Posterior vena cava (tissue), 2 donors: ENCODE measurements at places on chromosomes 3 and 15. TPM values are rescaled to one million over a fixed set of nuclear protein-coding genes. Genes with fewer than 3 reads are reported as not detected.

Gene VIPR1
- total RNA-seq: 2.2 TPM

Gene NEK11
- 8.2 TPM for total RNA-seq

Gene TAGLN3
- not detected for total RNA-seq

Gene IGSF11
- 0.57 TPM for total RNA-seq

Gene POPDC2
- total RNA-seq: 8.5 TPM

Gene CLDN1
- 1.1 TPM for total RNA-seq

Gene FBXW12
- total RNA-seq: not detected

Gene RETNLB
- not detected for total RNA-seq

Gene GUCA1C
- not detected for total RNA-seq

Gene GBE1
- 39.3 TPM for total RNA-seq

Gene ADCY5
- 42.6 TPM for total RNA-seq

Gene KBTBD13
- 0.37 TPM for total RNA-seq

Gene PGBD4
- total RNA-seq: 1.4 TPM

Gene GLDN
- total RNA-seq: 8.1 TPM

Gene GPR62
- total RNA-seq: not detected

Gene EPHA3
- 28.6 TPM for total RNA-seq

Gene IQCF5
- not detected for total RNA-seq

Gene VGLL3
- total RNA-seq: 151 TPM

Gene MESP2
- 0.32 TPM for total RNA-seq

Gene SCN11A
- total RNA-seq: 0.29 TPM

Gene ALS2CL
- 12.1 TPM for total RNA-seq

DNA sequence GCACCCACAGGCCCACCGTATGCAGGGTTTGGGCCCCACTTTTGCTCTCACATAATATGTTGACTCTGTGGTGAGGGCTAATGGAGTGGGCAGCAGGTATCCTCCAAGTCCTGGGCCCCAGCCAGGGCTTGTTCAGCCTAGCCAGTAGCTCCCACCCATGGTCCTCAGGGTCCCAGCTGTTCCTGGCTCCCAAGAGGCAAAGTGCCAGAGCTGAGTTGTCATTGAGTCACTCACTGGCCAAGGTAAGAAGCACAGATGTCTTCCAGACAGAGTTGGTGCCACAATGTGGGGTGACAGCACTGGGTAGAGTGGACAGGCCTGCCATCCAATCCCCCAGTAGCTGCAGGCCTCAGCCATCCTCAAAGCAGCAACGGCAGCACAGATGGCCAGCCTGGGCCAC is 4.3 kb downstream of the SHF start:
- peak; percentile 58 for DNase-seq

- no peak for DNase-seq
These were observed 54.8 kb upstream of the ATP2C1 start for GRCh38 chr3:130838898-130839600.

GRCh38 chr3:152760591-152760990 is 74.3 kb upstream of the P2RY1 start:
- no peak for DNase-seq

GRCh38 chr3:184724699-184725098 is 12.8 kb upstream of the MAGEF1 start:
- DNase-seq: no peak

DNA sequence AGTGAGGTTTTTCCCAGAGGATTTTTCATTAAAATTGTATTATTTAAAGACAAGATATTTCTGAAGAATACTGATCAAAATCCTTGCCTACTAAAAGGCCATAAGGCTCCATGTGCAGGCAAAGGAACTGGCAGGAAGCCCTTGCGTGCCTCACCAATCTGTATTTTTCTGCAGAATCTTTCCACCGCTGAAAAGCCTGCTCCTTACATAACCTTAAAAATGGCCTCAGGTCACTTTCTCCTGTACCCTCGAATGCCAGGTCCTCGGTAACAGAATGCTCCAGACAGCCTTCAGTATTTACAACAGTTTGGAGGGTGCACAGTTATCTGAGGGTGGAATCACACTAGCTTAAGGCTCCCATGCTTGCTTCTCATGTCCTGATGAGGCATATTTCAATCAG is 3.2 kb downstream of the MORC1 start:
- no peak for DNase-seq

- DNase-seq: no peak
These were observed 8.8 kb upstream of the A4GNT start for GRCh38 chr3:138140940-138141339.

GRCh38 chr3:9623148-9623547 is 26.2 kb upstream of the MTMR14 start:
- no peak for DNase-seq

- no peak for DNase-seq
These were observed 231.6 kb downstream of the SOX2 start for GRCh38 chr3:181943285-181943684.

GRCh38 chr3:112767177-112767576 is 79.5 kb downstream of the CD200R1L start:
- DNase-seq: no peak

- no peak for DNase-seq
These were observed 70.3 kb downstream of the CCNL1 start for GRCh38 chr3:157089455-157090221.

GRCh38 chr3:183830187-183830586 is 4.8 kb upstream of the MAP6D1 start:
- DNase-seq: peak; percentile 19

GRCh38 chr15:66085128-66085527 is 168.4 kb downstream of the MEGF11 start:
- DNase-seq: peak; percentile 59

DNA sequence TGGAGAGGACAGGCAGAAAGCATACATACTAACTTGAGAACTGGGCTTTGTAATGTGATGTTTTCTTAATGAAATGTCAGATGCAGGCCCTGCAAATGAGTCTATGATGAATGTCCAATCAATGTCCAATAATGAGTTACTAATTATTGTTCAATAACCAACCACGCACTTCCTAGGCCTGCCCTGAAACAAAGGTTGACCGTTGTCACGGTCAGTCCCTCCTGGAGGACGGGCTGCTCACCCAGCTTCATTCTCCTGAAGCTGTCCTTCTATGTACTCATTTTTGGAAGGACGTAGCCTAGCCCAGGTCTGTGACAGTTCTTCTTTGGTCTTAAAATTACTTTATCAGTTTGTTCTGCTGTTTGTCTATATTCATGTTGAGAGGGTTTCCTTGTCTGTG is 8.3 kb upstream of the PDIA5 start:
- no peak for DNase-seq

GRCh38 chr15:64185146-64185911 is 22.5 kb upstream of the PPIB start:
- DNase-seq: no peak

- no peak for DNase-seq
These were observed 45.3 kb downstream of the KY start for GRCh38 chr3:134605556-134605955.

GRCh38 chr3:25130724-25131520 is 297.1 kb upstream of the RARB start:
- DNase-seq: no peak

- DNase-seq: no peak
These were observed 70.7 kb upstream of the DCBLD2 start for GRCh38 chr3:98972155-98972554.

- no peak for DNase-seq
These were observed 530.5 kb downstream of the FHIT start for GRCh38 chr3:60720736-60721135.

DNA sequence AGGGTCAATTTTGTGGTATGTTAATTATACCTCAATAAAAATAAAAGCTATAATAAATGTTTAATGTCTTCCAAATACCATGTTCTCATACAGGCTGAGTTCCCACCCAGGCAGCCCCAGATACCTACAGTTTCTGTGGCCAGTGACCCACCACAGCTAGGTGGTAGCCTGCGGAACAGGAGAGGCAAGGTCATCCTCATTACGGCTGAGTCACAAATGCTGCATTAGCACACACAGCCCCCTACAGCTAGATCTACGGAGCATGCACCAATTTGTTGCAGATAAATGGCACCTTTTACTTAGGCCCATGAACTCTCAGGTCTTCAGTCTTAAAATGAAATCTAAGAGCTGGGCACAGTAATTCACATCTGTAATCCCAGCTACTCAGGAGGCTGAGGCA is 5.1 kb downstream of the SPATA12 start:
- DNase-seq: no peak

- DNase-seq: peak; percentile 91
These were observed 124.3 kb downstream of the CHCHD6 start for GRCh38 chr3:126828306-126828705.

- DNase-seq: no peak
These were observed 520.7 kb downstream of the ROBO1 start for GRCh38 chr3:79246875-79247724.

GRCh38 chr3:25372167-25372566 is 55.9 kb upstream of the RARB start:
- DNase-seq: no peak

- DNase-seq: no peak
These were observed 2.1 kb upstream of the GABRA5 start for GRCh38 chr15:26864664-26865191.

GRCh38 chr3:179005706-179006105 is 65.9 kb downstream of the ZMAT3 start:
- no peak for DNase-seq

GRCh38 chr3:154729741-154730140 is 299.8 kb upstream of the GPR149 start:
- no peak for DNase-seq

- DNase-seq: no peak
These were observed 214.9 kb downstream of the UBE2E2 start for GRCh38 chr3:23418026-23418425.

- DNase-seq: no peak
These were observed 222.4 kb downstream of the NEK10 start for GRCh38 chr3:27146786-27147185.

DNA sequence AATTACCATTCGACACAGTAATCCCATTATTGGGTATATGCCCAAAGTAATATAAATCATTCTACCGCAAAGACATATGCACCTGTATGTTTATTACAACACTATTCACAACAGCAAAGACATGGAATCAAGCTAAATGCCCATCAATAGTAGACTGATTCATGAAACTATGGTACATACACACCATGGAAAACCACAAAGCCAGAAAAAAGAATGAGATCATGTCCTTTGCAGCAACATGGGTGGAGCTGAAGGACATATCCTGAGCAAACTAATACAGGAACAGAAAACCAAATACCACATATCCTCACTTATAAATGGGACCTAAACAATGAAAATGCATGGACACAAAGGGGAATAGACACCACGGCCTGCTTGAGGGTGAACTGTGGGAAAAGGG is 11.1 kb upstream of the MCF2L2 start:
- DNase-seq: no peak

DNA sequence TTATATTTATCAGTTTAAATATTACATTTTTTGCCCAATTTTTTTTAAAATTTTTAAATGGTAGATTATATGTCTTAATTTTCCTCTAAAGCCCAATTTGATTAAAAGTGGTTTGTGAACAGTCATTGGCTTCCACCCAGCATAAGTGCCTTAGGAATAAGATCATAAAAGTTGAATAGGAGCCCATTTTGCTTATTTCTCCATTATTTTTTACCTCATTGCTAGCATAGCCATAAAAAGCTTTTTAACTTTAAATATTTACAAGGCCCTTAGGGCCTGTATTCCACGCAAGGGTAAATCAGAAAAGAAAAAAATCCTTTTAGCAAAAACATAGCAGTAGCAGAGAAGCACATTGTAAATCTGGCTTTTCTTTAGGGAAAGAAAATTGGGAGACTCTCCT is 9.0 kb downstream of the TTC14 start:
- DNase-seq: no peak

DNA sequence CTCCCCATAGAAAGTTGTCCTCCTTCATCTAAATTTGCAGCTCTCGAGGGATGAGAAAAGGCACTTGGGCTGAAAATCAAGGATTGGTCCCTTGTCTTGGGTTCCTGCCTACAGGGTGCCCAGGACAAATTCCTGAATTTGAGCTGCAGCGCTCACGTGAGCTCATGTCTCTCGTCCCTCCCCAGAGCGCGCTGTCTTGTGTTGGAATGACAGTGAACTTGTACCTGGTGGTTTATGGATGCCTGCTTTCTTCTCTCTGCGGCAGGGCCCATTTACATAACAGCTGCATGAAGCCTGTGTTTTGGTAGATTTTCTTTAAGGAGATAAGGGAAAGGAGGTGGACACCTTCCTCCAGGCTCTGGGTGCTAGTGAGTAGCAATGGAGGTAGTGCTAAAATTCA is 4.3 kb downstream of the RYR3 start:
- DNase-seq: no peak

- no peak for DNase-seq
These were observed 56.5 kb downstream of the ADAMTSL3 start for GRCh38 chr15:83710452-83710851.

GRCh38 chr3:112013784-112014143 is 15.0 kb downstream of the TAGLN3 start:
- DNase-seq: no peak

DNA sequence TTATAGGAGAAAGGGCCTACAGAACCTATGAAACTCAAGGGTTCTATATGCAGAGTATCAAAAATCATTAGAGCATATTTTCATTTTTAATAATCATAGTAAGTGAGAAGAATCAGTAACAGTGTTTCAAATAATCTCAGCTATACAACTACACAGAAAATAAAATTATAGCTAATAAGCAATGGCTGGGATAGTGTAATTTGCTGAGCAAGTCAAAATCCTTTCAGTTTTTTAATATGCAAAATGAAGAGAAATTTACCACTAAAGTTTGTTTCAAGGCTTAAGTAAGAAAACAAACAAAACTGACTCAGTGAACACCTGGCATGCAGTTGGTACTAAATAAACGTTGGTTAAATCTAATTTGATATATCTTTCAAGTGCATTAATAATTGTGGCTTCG is 66.2 kb downstream of the EFL1 start:
- no peak for DNase-seq

- DNase-seq: peak; percentile 84
These were observed 762 bp downstream of the CTNNB1 start for GRCh38 chr3:41199866-41200668.

- no peak for DNase-seq
These were observed 255.7 kb downstream of the MBNL1 start for GRCh38 chr3:152524198-152525140.

DNA sequence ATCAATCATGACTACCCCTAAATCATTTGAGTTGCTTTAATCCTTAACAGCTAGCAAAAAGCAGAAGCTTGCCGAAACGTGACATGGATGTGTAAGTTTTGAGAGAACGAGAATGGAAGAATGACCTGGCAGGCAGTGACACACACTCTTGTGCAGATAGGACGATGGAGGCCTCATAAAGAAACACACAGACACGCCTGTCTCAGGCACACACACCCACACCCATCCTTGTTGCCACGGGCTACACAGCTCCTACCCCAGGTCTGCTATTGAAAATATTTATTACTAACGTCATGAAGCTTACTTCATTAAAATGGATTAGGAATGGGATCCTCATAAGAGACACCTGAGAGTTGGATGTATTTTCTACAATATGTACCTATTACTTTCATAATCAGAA is 8.5 kb downstream of the MYO5C start:
- DNase-seq: no peak

GRCh38 chr3:156682501-156682900 is 8.1 kb downstream of the TIPARP start:
- DNase-seq: no peak

GRCh38 chr3:3172627-3173026 is 6.9 kb downstream of the CRBN start:
- DNase-seq: no peak
